Skin of body (tissue), 3 donors: ENCODE measurements at places on chromosomes 2 and 18.
A peak's percentile ranks its signal among the peaks of the same experiment; 100 is the strongest.

- DNase-seq, result no peak
Observed at GRCh38 chr2:46269544-46270273, 27.5 kb upstream of the EPAS1 start.

GRCh38 chr2:119147776-119148715, 10.5 kb downstream of the C1QL2 start:
- no peak for DNase-seq

DNA sequence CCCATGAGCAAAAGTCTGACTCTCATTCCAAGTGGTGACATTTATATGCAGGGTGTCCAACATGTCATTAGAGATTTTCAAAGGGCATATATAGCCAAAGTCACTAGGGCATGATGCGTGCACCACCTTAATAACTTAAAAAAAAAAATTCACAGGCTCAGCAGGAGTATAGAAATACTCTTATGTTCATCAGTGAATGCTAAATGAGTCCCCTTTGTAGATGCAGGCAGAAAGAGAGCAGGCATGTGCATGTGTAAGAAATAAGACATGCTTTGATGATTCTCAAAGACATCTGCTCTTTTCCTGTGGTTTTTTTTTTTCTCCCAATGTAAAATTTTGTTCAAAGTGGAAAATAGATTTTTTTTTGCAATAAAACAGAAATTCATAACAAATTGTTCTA, 112.3 kb upstream of the AQP4 start:
- no peak for DNase-seq

GRCh38 chr18:59448546-59448945, 89.5 kb upstream of the LMAN1 start:
- DNase-seq, result no peak

DNA sequence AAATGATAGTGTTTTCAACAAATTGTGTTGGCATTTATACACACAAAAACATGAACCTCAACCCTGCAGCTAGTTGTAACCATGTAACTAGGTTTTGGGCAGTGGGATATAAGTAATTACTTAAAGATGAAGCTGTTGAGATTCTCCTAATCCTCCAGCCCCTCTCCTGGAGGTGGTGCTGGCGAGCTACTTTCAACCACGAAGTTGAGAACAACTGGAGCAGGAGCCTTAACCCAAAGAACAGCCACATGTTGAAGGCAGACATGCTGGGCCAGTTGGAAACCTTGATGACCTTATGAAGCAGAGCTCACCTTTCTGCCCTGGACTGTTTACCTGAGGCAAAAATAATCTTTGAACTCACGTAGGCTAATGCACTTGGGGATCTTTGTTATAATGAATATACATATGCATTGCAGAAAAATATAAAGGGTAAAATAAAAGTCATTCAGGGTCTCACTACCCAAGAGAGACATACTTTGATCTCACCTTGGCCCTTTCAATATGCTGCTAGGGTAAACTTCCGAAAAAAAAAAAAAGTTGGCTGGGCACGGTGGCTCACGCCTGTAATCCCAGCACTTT, 89.6 kb upstream of the NPAS2 start:
- DNase-seq, result peak; percentile 9

GRCh38 chr2:47493317-47494035, 90.5 kb downstream of the MSH2 start:
- no peak for DNase-seq

- DNase-seq, result peak; percentile 47
Observed at GRCh38 chr2:150482111-150482510, 5.4 kb downstream of the RND3 start.

DNA sequence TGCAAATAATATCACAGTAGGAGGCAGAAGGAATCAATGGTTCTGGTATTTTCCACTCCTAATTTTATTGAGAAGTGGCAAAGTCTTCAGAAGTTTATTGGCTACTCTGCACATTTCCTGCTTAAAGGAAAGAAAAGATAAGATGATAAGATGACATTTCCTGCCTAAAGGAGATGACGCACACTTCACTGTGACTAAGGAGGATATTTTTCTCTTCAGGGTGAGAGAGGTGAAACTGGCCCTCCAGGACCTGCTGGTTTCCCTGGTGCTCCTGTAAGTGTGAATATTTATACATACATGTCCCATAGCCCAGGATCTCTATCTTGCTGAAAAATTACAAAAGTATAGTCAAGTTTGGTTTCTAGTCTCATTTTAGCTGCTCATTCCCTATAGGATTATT, 27.9 kb downstream of the COL3A1 start:
- no peak for DNase-seq

GRCh38 chr2:24451805-24452501, 39.1 kb upstream of the NCOA1 start:
- DNase-seq, result no peak

DNA sequence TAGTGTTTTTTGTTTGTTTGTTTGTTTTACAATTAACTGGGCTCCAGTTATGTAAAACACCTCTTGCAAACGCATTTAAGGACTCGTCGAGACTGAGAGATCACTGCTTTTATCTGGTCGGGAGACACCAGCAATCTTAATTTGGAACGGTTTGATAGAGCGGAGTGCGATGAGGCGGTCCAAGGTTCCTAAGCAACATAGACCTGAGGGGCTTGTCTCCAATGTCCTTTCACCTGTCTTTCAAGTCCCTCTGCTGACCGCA, 729 bp upstream of the SELENOI start:
- DNase-seq, result peak; percentile 66

GRCh38 chr18:62838475-62839098, 123.2 kb downstream of the PHLPP1 start:
- DNase-seq, result no peak

- no peak for DNase-seq
Observed at GRCh38 chr2:234674781-234675201, 177.9 kb upstream of the ARL4C start.

DNA sequence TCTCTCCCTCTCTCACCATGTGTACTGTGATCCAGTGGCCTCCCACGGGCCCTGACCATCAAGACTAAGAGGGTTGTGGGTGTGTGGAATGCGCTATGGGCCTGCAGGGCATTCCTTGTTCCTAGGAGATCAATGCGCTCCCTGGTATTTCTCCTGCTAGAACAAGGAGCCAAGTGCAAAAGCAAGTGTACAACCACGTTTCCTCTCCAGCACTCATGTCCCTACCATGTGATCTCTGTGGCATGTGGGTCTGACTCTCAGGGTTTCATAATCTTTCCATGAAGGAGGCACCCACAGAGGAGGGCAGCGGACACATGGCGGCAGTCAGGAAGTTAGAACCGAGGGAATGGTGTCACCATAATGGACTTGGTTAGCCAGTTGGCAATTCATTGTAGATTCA, 91.4 kb downstream of the MAPK4 start:
- no peak for DNase-seq

DNA sequence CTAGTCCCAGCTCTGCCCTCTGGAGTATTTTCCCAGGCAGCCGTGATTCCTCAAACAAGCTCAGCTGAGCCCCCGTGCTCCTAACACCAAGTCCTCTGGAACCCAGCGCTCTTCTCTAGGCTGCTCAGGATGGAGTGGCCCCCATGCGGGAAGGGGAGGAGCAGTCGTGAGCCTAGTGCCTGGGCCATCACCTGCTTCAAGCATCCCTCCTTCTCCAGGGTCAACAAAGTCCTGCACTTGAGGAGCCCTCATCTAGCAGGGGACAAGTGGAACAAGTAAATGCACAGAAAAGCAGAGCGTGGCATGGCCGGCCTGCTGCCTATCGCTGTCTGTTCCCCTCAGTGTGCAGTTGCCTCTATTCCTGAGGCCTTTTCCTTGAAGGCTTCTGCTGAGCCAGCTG, 168.6 kb downstream of the INHBB start:
- no peak for DNase-seq

GRCh38 chr2:96164459-96165184, 19.4 kb upstream of the DUSP2 start:
- DNase-seq, result no peak

DNA sequence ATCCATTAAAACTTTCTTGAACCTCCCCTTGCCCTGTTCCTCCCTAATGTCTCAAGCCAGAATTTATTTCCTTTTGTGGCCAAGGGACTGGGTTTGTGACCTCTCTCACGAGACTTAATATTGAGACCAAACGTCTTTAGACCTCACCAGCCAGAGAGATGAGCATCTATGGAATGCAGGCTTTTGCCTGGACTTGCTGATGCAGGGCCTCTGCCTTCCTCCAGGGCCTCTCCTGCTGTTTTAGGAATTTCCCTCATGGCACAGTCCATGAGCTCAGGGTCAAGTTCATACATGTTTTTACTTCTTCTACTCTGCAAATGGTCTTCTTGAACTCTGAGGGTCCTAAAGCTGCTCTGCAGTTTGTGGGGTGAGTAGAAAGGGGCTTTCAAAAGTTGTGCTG, 22.3 kb downstream of the IL1B start:
- DNase-seq, result no peak

DNA sequence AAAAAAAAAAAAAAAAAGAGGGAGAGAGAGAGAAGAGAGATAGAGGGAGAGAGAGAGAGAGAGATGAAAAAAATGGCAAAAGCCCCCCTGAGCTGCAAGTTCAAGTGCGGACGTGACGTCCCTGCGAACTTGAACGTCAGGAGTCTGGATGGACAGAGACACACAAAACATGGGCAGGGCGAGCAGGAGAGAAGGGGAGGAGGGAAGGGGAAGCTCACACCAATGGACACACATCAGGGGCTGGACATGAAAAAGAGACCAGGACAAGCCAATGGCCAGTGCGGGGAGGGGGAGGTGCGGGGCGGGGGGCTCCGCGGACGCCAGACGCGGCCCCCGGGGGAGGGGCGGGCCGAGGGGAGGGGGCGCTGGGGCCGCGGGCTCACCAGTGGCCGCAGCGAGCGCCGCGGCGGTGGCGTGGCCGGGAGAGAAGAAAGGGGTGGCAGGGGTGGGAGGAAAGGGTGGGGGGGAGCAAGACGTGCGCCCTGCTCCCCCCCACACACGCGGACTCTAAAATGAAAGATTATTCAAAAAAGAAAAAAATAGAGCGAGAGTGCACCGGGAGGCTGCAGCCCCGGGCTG, at the start of gene BCL11A:
Gene BCL11A (minus strand): TSS at position 160 of the 579 bp plus-strand sequence. CDS start 384 bp downstream, outside the sequence.
- peak; percentile 73 for DNase-seq

DNA sequence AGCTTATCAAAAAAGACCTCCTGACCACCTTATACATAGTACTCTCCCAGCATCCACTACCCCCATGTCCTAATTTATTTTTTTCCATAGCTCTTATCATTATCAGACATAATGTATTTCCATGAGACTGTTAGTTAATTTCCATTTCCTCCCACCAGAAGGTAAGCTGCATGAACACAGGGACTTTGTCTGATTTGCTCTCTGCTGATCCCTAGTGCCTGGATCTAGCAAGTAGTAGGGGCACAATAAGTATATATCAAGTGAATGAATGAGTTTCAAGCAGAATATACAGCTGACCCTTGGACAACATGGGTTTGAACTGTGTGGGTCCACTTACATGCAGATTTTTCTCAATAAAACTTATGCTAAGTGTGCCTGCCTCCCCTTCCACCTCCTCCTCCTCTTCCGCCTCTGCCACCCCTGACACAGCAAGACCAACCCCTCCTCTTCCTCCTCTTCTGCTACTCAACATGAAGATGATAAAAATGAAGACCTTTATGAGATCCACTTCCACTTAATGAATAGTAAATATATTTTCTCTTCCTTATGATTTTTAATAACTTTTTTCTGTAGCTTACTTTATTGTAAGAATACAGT, 53.8 kb downstream of the CTAGE1 start:
- DNase-seq, result no peak

GRCh38 chr2:215746226-215746886, 267.0 kb downstream of the MREG start:
- no peak for DNase-seq

- DNase-seq, result no peak
Observed at GRCh38 chr2:88658326-88658725, 31.1 kb upstream of the EIF2AK3 start.

DNA sequence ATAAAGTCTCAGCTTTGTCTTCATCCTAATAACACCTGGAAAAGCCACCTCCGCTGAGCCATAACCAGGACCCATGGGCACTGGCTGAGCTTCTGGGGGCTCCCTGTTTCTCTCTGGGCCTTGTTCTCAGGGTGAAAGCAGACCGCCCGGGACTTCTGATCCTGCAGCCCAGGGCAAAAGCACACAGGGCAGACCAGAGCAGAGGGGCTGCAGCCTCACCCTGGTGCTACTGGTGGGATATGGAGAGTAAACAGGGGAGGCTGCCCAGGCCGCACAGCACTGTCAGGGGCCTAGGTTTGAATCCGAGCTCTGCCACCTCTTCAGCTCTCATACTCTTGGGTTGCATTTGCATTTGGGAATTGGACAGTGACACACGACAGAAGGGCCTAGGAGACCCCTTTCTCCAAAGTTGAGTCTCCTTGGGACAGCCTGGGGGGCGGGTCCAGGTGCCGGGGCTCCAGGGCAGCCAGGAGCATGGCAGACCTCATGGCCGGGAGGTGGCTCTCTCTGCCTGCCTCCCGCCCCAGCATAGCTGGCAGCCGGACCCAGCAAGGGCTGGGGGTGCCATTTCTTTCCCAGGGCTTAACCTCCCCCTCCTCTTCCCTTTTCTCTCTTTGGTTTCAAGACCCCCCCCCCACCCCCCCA, 164.9 kb downstream of the INHBB start:
- DNase-seq, result no peak

DNA sequence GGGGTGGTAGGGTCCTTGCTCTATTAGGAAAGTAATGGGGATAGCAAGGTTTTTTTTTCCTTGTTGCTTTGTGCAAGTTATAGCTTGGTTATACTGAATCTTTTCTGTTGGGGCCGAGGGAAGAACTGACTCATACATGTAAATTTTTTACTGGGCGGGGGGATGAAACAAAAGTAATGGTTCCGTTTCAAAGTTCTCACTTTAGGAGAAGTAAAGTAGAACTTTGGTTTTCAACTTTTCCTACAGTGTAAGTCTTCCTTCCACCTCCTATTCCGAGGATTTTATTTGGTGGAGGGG, 1.1 kb downstream of the AFTPH start:
- peak; percentile 39 for DNase-seq

- no peak for DNase-seq
Observed at GRCh38 chr18:26336572-26336971, 110.3 kb downstream of the TAF4B start.

- DNase-seq, result no peak
Observed at GRCh38 chr2:159208438-159208837, 78.1 kb downstream of the WDSUB1 start.

DNA sequence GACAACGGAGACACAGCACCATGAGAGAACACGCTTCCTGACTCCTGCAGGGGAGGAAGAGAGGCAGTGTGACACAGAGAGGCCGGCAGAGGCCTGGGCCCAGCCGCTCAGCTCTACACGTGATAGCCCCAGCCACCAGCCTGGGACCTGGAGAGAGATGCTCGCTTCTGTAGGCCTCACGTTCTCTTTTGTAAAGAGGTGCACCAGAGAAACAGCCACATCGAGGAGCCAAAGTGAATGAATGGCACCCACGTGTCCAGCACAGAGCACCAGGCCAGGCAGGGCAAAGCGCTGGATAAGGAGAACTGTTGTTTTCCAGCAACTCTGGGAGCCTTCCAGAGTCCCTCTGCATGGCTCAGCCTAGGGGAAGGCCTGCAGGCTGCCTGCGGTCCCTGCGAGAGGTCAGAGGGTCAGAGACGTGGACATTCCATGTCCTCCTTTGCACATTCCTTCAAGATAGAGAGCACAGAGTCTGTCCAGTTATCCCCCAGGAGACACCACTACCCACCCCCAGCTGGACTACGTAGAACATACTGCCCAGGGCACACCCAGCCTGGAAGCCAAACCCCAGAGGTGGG, 14.2 kb downstream of the LIMS2 start:
- DNase-seq, result no peak

- DNase-seq, result no peak
Observed at GRCh38 chr2:187382131-187382530, 65.9 kb downstream of the CALCRL start.

- peak; percentile 41 for DNase-seq
Observed at GRCh38 chr2:67667054-67667908, 270.1 kb downstream of the ETAA1 start.
